ENCODE measurements at places on chromosomes 6 and 20. TPM values are rescaled to one million over a fixed set of nuclear protein-coding genes. Genes with fewer than 3 reads are reported as not detected.

MAS1 gene
- not detected for total RNA-seq

GRCh38 chr6:57116776-57117175 lies 26.8 kb downstream of the ZNF451 start:
- peaks cover 41% of the 10 kb centered on the region for H3K36me3 ChIP-seq
- H3K4me1 ChIP-seq = peaks cover 3% of the 10 kb centered on the region
- H3K27ac ChIP-seq = no peak overlapping the region
- no peaks in the 10 kb centered on the region for H3K27me3 ChIP-seq
- H3K4me3 ChIP-seq = no peak overlapping the region

DNA sequence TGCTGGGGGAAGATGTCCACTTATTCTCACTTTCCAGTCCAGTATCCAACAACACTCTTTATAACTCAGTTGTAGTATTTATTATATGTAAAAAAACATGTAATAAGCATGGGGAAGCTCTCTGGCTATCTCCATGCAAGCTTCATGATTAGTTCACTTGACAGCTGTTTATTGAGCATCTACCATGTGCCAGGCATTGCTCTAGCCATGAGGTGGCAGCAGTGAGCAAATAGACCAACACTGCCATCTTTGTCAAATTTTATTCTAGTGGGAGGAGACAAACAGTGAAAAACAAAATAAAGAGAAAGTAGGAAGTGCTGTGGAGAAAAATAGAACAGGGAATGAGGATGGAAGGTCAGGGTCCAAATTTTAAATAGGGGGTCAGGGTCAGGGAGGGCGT lies 131.8 kb downstream of the CFAP61 start:
- DNase-seq = peak; percentile 34
- H3K4me1 ChIP-seq = no peaks in the 10 kb centered on the region
- no peaks in the 10 kb centered on the region for H3K27me3 ChIP-seq
- no peak overlapping the region for H3K4me3 ChIP-seq
- no peaks in the 10 kb centered on the region for H3K36me3 ChIP-seq
- no peak overlapping the region for H3K27ac ChIP-seq

LAMA2 gene
- 0.05 TPM for total RNA-seq

DNA sequence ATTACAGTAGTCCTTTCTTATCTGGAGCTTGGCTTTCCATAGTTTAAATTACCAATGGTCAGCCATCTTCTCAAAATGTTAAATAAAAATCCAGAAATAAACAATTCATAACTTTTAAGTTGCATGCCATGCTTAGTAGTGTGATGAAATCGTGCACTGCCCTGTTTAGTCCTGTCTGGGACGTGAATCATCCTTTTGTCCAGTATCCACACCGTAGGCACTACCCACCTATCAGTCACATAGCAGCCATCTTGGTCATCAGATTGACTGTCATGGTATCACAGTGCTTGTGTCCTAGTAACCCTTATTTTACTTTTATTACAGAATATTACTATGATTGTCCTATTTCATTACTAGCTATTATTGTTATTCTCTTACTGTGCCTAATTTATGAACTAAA lies 924.1 kb downstream of the EYS start:
- H3K27me3 ChIP-seq = no peaks in the 10 kb centered on the region
- H3K27ac ChIP-seq = no peak overlapping the region
- H3K36me3 ChIP-seq = no peaks in the 10 kb centered on the region
- H3K4me3 ChIP-seq = no peak overlapping the region
- DNase-seq = no peak

- no peak overlapping the region for H3K4me3 ChIP-seq
- H3K4me1 ChIP-seq = no peaks in the 10 kb centered on the region
- H3K27me3 ChIP-seq = no peaks in the 10 kb centered on the region
- H3K27ac ChIP-seq = no peak overlapping the region
- H3K36me3 ChIP-seq = no peaks in the 10 kb centered on the region
Measured at GRCh38 chr6:128186729-128187128, 285.9 kb upstream of the THEMIS start.

MROH8 gene
- 2.5 TPM for total RNA-seq

- H3K36me3 ChIP-seq = peaks cover 4% of the 10 kb centered on the region
- no peak overlapping the region for H3K27ac ChIP-seq
- no peak overlapping the region for H3K4me3 ChIP-seq
- H3K4me1 ChIP-seq = peaks cover 19% of the 10 kb centered on the region
Measured at GRCh38 chr20:8019998-8020247, 362 bp upstream of the TMX4 start.

GRCh38 chr20:24895898-24896658 lies 53.0 kb upstream of the CST7 start:
- H3K27ac ChIP-seq = no peak overlapping the region
- no peak for DNase-seq
- no peaks in the 10 kb centered on the region for H3K27me3 ChIP-seq
- H3K36me3 ChIP-seq = no peaks in the 10 kb centered on the region

GPX5 gene
- not detected for total RNA-seq

DNA sequence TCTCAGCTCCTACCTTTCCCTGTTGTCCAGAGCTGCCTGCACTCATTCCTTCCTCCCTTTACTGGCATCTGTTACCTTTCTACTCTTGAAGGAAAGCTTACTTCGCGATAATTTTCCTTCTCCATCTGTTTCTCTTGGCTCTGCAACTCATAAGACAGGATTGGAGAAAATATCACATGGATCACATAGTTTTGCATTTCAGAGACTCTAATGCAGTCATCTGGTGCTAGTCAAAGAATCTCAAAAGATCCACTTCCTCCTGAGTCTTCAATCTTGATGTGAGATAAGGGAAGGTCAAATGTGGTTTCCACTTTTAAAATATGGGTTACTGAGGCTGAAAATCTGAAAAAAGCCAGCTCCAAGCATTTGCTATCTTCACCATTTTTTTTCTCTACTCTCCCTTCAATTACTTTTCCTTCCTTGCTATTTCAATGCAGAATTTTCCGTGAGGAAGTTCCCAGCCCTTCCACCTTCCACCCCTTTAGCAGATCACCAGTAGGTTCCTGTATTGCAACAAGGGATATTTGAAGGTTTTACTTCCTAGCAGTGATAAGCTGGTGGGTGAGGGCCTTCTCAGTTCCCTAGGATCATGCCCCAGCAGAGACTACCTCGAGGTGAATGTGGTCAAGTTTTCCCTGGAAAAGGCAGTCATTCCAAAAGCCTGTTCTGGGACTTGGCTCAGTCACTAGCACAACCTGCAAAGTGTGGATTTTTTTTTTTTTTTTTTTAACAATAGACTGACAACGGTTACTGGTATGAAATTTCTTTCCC lies 62.8 kb upstream of the LRRC1 start:
- H3K4me3 ChIP-seq = no peak overlapping the region
- no peaks in the 10 kb centered on the region for H3K36me3 ChIP-seq
- peaks cover 38% of the 10 kb centered on the region for H3K4me1 ChIP-seq
- no peak overlapping the region for H3K27ac ChIP-seq
- peaks cover 1% of the 10 kb centered on the region for H3K27me3 ChIP-seq

GRCh38 chr20:60063048-60063451 lies 104.8 kb downstream of the CDH26 start:
- no peaks in the 10 kb centered on the region for H3K27me3 ChIP-seq
- peaks cover 3% of the 10 kb centered on the region for H3K36me3 ChIP-seq
- H3K27ac ChIP-seq = no peak overlapping the region
- peaks cover 33% of the 10 kb centered on the region for H3K4me1 ChIP-seq

DNA sequence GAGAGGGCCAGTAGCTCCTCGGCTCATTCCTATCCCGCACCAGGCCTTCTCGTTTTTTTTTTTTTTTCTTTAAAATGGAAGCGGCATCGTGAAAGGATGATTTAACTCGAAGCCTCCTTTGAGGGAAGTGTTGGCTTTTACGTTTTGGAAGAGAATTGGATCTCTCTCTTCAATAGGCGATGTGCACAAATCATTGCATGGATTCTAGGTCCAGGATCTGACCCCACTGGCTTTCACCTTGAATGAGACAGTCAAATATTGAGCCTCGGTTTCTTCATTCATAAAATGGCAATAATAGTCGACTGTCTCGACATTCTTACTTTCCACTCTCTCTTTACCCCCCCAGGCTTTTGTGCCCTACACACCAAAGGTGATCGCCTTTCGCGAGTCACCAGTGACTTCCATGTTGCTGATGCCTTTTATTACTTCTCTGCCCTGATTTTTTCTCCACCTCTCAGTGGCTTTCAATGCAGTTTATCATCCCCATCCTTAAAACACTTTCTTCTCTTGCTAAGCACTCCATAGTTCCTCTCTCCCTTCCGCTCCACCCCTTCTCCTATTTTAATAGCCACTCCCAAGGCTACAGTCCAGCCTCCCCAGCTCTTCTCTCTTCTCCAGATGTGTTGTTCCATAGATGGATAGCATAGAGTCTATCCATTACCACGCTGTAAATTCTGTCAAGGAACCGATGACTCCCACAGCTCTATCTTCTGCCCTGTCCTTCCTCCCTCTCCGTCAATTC lies 473 bp upstream of the DTNBP1 start:
- H3K27me3 ChIP-seq = peaks cover 21% of the 10 kb centered on the region
- no peak for DNase-seq
- peak overlapping the region; percentile 80 for H3K4me3 ChIP-seq
- peaks cover 30% of the 10 kb centered on the region for H3K4me1 ChIP-seq
- H3K36me3 ChIP-seq = peaks cover 14% of the 10 kb centered on the region
- peak overlapping the region; percentile 90 for H3K27ac ChIP-seq

TPD52L1 gene
- not detected for total RNA-seq

SLC2A10 gene
- not detected for total RNA-seq

- DNase-seq = no peak
- H3K4me3 ChIP-seq = no peak overlapping the region
- H3K27me3 ChIP-seq = peaks cover 19% of the 10 kb centered on the region
- H3K36me3 ChIP-seq = no peaks in the 10 kb centered on the region
Measured at GRCh38 chr6:138569970-138570724, 70.9 kb upstream of the NHSL1 start.

- H3K4me3 ChIP-seq = no peak overlapping the region
- no peaks in the 10 kb centered on the region for H3K4me1 ChIP-seq
- H3K27me3 ChIP-seq = no peaks in the 10 kb centered on the region
- no peaks in the 10 kb centered on the region for H3K36me3 ChIP-seq
Measured at GRCh38 chr6:3291346-3291745, 32.6 kb downstream of the PSMG4 start.

GRCh38 chr6:13769034-13769654 lies 45.2 kb downstream of the MCUR1 start:
- H3K4me1 ChIP-seq = peaks cover 27% of the 10 kb centered on the region
- H3K27ac ChIP-seq = no peak overlapping the region
- H3K27me3 ChIP-seq = peaks cover 4% of the 10 kb centered on the region
- no peaks in the 10 kb centered on the region for H3K36me3 ChIP-seq
- no peak overlapping the region for H3K4me3 ChIP-seq

GRCh38 chr20:17648315-17648646 lies 33.8 kb downstream of the RRBP1 start:
- DNase-seq = no peak
- H3K4me3 ChIP-seq = no peak overlapping the region
- peaks cover 10% of the 10 kb centered on the region for H3K4me1 ChIP-seq

DNA sequence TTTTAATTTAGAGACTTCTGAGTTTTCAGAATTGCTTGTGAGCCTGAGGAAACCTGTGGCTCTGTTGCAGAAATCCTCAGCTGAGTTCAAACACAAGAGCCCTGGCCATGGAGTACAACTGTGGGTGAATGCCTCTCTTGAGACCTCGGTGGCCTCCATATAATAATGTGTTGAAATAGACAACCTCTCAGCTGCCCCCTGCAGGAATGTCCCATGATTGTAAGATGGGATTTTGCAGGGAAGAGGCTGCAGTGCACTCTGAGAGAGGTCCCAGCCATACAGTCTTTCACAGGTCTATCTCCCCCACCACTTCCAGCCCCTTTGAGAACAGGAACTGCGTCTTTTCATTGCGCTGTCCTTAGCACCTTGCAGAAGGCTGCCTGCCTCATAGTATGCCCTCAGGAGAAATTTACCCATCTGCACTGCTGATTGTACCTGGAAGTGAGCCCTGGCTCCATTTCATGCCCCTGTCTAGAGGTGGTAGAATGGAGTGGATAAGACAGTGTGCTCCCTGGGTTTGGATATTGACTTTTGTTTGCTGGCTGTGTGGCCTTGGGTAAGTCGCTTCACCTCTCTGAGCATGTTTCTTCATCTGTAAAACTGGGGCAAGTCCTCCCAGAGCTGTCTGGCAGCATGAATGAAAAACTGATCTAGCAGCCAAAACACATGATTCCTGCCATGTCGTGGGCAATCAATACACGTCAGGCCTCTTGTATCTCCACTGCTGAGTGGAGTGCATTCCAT lies 16.8 kb upstream of the CDH22 start:
- H3K4me1 ChIP-seq = no peaks in the 10 kb centered on the region
- H3K4me3 ChIP-seq = no peak overlapping the region
- peaks cover 14% of the 10 kb centered on the region for H3K27me3 ChIP-seq

- H3K27ac ChIP-seq = no peak overlapping the region
- H3K36me3 ChIP-seq = no peaks in the 10 kb centered on the region
- H3K4me1 ChIP-seq = peaks cover 5% of the 10 kb centered on the region
- no peak overlapping the region for H3K4me3 ChIP-seq
Measured at GRCh38 chr6:35775031-35775430, 1.4 kb upstream of the CLPSL2 start.

DNA sequence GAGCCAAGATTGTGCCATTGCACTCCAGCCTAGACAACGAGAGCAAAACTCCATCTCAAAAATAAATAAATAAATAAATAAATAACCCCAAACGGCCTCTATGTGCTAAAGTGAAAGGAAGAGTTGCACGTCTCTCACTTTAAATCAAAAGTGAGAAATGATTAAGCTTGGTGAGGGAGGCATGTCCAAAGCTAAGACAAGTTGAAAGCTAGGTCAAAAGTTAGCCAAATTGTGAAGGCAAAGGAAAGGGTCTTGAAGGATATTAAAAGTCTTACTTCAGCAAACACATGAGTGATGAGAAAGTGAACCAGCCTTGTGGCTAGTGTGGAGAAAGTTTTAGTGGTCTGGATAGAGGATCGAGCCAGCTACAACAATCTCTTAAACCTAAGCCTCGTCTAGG lies 14.3 kb downstream of the ZBP1 start:
- H3K4me1 ChIP-seq = peaks cover 20% of the 10 kb centered on the region
- H3K27me3 ChIP-seq = peaks cover 2% of the 10 kb centered on the region
- H3K4me3 ChIP-seq = no peak overlapping the region
- peaks cover 28% of the 10 kb centered on the region for H3K36me3 ChIP-seq

HUS1B gene
- total RNA-seq = 1.6 TPM

SYNDIG1 gene
- not detected for total RNA-seq

GLP1R gene
- not detected for total RNA-seq

KIF25 gene
- not detected for total RNA-seq

DNA sequence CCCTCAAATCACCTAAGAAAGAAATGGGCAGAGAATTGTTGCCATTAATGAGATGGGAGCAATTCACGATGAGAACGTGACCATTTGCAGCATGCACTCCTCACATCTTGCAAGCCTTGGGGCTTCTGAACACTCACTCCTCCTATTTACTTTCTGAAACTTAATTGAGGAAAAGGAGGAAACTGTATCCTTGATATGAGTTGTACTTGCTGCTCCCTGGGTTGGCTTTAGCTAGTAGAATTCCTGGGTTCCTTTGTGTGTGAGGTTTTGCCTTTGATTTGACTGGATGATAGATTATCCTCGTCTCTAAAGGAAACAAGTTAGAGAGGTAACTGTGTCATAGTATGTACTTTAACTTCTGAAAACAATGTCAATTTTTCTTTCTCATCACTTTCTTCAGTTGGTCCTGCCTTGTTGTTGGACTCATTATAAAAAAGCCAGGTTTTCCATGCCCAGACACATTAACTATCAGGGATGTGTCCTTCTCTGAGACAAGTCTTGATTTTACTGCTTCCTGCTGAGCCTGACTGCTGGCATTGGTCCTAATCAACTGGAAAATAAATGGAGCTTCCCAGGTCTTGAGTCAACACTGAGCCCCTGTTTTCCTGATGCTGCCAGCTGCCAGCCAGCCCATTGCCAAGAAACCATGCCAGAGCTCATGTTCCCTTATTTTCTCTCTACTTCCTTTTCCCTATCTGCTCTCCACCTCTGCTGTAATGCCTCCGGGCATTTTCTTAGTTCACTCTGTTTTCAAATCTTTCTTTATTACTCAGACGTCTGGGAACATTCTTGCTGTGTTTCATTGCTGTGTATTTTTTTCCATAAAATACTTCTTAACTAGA lies 6.0 kb upstream of the MRAP2 start:
- H3K36me3 ChIP-seq = no peaks in the 10 kb centered on the region
- H3K4me3 ChIP-seq = no peak overlapping the region
- H3K4me1 ChIP-seq = no peaks in the 10 kb centered on the region
- H3K27me3 ChIP-seq = peaks cover 13% of the 10 kb centered on the region
- DNase-seq = no peak

All from activated CD4-positive, alpha-beta T cell treated with anti-CD3 and anti-CD28 coated beads, Interleukin-2, amount 10 ng/mL, durations not matched to agents 7 days and 5 days (primary cell).